NCI-H1694 treated with DMSO at 0.1 percent for 48 hours (cell line): ENCODE measurements at places on chromosomes 1 and 21.

DNA sequence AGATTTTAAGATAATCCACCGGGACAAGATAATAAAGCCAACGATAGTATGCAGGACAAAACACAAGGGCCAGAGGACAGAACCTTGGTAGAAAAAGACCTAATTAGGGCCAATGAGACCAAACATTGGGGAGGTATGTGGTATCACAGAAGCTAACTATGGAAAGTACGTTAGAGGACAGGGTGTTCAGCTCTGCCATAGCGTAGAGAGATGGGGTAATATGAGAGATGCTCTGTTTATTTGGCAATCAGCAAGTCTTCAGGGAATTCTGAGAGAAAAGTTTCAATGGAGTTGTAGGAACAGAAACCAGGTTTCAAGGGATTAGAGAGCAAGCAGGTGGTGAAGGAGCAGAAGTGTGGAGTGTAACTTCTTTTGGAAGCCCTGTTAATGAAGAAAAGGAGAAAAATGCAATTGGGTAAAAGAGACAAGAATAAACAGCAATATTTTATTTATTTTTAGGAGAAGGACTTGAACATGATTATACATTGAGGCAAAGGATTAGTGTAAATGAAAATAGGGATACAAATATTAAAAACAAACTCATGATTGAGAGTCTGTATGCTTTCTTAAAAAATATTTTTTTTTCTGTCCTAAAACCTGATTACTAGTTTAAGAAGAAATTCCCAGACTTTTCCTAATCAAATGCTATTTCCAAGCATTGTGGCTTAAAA, 24.0 kb downstream of the EEIG2 start:
- no peak for DNase-seq

GRCh38 chr1:62900566-62900965, 116.6 kb downstream of the ATG4C start:
- no peak for DNase-seq

- no peak for DNase-seq
These were observed 17.7 kb downstream of the S100A10 start for GRCh38 chr1:151976015-151976343.

DNA sequence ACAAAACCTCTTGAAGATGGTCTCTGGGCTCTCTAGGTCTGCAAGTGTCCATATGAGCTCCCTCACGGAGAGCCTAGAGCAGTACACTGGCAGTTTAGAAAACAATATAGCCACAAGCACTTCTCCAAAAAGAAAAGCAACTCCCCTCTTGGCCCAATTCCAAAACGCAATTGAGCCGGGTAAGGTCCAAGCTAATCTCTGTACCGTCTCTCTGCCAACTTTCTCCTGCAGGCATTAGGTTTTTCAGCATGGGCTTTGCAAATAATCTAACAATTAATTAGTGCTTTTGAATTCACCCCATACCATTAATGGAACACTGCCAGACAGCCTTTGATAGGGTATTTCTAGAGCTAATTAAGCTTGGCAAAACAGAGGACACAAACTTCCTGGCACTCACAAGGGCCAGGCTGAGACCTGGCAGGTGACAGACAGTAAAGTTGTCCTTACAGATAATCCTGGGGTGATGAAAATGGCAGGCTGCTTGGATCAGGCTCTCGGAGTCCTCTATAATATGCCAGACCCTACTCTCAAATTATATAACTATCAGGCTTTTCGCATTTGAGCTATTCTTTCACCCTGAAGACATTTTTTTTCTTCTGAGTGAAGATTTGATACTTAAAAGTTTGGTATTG, 39.8 kb downstream of the TGFBR3 start:
- peak; percentile 65 for DNase-seq

GRCh38 chr1:246772686-246773085, 48.5 kb downstream of the SCCPDH start:
- DNase-seq: no peak

DNA sequence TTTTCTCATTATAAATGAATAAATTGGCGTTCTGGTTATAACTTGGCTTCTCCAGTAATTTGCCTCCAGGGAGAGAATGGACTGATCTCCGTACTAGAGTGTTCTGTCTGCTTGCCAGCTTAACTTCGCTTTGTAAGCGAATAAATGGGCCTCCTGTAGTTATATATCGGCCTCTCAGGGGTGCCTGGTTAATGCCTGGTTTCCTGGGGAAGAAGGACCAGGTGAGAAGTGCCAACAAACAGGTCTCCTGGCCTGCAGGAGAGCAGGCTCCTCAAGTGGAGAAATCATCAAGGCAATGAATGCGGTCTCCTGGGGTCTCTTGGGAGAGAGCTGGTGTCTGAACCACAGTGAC, 107.4 kb upstream of the SERBP1 start:
- no peak for DNase-seq

DNA sequence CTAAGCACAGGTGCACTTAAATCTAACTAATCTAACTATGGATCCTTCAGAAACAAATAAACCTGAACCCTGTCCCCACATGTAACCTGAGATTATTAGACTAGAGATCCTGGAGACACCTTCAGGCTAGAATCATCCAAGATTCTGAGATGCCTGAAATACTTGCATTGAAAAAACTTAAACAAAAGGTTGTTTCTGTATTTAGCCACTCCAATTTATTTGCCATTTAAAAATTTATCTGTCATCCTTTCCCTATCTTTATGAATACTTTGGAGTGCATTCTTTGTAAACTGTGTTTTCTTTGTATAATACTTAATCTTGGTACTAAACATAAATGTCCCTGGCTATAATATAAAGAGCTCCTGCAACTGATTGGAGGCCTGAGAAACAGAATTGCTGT, 270.7 kb downstream of the NCAM2 start:
- no peak for DNase-seq

- no peak for DNase-seq
These were observed 29.4 kb upstream of the POU3F1 start for GRCh38 chr1:38076038-38076437.

DNA sequence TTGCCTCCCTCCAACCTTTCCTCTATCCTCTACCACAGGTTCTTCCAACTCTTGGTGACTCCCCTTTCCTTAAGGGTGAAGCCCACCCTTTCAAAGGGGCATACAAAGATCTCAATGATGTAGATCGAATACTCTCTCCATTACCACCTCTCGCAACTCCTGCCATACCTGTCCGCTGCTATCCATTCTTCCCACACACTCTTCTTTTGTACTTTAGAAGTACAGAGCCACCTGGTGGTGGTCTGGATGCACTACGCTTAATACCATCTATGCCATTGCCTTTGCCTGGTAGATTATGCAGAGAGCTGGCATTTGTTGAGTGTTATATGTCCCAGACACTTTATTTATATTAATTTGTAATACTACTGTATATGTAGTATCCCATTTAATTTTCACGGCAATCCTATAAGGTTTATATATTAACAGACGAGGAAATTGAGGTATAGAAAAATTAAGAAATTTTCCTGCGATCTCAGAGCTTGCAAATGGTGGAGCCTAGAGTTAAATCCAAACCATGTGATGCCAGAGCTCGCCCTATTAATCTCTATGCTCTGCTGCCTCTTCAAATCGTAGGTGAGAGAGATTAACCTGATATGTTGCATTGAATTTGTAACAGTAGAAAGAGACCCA, 22.9 kb downstream of the TSHB start:
- DNase-seq: peak; percentile 53

DNA sequence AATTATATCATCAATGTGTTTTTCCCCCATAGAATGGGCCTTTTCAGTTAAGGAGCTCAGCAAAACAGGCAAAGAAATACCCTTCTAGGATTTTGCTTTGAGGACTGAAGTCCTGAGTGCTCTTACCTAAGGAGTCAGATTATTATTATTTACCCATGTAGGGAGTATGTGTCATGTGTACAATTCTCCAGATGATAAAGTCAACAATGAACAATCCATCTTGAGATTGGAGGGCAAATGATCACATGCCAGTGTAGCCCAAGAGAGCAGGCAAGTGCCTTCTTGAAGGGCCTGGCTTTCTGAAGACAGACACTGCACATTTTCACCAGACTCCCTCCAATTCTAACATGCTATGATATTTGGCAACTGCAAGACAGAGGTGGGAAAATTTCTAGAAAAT, 159.7 kb downstream of the PCNX2 start:
- no peak for DNase-seq

DNA sequence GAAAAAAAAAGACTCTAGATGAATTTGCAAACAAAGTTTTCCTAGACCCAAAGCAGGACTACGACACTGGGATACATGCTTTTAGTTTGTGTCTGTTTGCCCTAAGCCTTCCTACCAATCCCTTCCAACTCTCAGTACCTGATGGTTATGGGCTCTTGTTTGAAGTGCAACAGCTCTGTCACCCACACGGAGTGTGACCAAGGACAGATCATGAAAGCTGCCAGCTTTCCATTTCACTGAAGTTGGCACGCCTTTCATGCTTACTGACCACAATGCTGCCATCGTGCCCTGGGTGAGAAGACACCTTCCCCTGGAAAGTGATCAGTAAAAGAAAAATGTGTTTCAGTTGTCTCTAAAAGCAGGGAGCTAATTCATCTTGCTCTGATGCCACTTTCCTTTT, 312.5 kb upstream of the PTBP2 start:
- no peak for DNase-seq

GRCh38 chr21:43373362-43374227, 53.3 kb downstream of the SIK1 start:
- DNase-seq: no peak

DNA sequence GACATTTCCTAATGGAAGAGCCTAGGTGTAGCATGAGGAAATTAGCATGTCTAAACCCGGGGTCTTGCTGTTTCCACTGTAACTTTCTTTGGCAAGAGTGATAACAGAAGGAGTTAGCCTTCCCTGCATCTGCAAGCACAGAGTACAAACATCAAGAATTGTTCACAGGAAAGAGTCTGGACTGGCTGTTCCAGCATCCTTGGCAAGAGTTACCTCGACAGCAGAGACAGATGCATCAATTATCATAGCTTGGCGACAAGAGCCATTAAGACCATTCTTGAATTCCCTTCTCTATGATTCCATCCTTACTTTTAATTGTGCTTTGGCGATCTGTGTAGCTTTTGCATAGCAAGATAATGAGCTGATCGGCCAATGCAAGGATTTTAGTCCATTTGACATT, 82.8 kb upstream of the RALGPS2 start:
- no peak for DNase-seq

- no peak for DNase-seq
These were observed 178.7 kb downstream of the GABPA start for GRCh38 chr21:25913479-25913878.

GRCh38 chr21:45532826-45533360, 9.3 kb downstream of the SLC19A1 start:
- DNase-seq: no peak

DNA sequence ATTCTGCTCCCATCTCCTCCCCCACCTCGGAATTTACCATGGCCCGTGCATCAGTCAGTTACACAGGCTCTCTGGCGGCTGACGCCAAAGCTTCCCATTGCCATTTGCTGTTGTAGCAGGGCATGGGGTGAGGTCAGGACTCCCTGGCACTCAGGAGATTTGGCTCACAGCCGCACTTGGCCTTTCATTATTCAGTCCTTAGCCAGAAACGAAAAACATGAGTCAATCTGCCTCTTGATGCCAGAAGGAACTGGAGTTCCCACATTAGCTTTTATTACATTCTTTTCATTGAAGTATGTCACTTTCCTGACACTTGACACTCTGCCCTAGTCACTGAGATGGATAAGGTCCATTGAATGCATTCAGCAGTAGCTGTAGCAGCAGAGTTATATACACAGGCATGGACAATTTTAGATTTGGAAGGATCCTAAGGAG, 260.6 kb downstream of the CACNA1E start:
- DNase-seq: no peak

GRCh38 chr1:235702412-235702811, 52.8 kb upstream of the GNG4 start:
- no peak for DNase-seq

DNA sequence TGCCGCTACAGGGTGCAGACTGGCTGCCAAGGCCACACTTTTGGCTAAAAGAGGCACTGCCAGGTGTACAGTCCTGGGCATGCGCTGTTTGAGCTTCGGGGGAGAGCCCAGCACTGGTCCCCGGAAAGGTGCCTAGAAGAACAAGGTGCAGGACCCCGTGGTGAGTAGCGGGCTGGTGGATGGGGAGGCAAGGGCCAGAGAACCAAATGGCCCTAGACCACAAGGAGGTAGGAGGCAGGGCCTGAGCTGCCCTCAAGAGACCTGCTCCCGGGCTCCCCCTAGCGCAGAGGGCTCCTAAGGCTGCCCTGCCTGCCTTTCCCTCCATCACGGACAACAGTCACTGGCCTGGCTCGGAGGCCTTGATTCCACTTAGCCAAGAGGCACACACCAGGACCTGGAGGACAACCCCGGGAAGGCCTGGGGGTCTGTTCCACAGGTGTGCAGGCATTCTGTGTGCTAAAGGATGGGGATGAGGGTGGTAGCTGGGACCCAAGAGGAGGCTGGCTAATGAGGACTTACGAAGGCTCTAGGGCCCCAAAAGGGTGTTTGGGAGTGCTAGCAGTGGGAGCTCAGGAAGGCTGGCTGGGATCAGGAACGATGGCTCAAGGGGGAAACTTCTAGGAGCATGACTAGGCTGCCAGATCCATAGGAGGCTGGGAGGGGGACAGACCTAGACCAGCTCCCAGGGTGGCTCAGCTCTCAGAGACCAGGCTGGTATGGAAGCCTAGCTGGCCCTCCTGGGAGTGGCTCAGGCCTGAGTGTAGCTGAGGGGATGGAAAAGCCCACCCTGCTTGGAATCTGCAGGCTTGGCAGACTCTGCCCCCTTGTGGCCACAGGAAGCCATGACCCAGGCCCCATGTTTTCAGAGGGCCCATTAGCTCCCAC, 742 bp downstream of the ARTN start:
- peak; percentile 20 for DNase-seq

DNA sequence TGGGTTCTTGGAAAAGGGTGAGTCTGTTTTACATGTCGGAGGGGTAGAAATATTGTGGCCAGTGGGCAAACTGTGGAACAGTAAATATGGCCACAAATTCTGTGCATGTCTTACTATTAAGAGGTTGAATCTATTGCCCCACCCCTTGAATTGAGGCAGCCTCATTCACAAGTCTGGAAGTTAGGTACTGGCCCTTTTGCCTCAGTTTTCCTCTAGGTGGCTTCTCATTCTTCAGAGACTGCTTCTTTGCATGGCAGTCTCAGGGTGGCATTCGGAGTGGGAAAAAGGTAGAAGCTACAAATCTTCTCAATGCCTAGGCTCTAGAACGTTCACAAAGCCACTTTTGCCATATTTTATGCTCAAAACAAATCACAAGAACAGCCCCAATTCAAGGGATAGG, 57.2 kb downstream of the SLC9C2 start:
- DNase-seq: no peak

DNA sequence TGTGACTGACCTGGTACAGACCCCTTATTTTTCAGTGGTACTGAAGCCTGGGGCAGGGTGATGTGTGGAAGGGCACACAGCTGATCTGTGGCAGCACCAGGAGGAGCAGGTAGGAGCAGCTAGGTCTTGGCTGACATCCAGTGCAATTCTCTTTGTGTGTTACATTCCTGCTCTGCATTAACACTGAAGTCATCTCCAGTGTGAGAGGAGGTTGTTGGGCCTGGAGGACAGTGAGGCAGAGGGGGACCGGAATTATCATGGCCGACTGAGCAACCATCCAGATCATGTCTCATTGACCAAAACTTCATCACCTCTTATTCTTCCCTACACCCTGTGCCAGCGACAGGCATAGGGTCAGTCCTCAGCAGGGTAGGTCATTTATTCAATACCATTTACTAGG, 1.5 kb downstream of the SLAMF8 start:
- DNase-seq: no peak

- no peak for DNase-seq
These were observed 55.3 kb downstream of the SHCBP1L start for GRCh38 chr1:182897696-182898095.
